Stimulated activated naive CD4-positive, alpha-beta T cell treated with Interleukin-2 at 50 U/mL for 16 hours (primary cell): ENCODE measurements at places on chromosomes 3 and 15.

GRCh38 chr3:109278546-109278945 lies 37.8 kb downstream of the DPPA2 start:
- DNase-seq = no peak

- no peak for DNase-seq
These were observed 2.8 kb downstream of the MAGI1 start for GRCh38 chr3:66035763-66036477.

DNA sequence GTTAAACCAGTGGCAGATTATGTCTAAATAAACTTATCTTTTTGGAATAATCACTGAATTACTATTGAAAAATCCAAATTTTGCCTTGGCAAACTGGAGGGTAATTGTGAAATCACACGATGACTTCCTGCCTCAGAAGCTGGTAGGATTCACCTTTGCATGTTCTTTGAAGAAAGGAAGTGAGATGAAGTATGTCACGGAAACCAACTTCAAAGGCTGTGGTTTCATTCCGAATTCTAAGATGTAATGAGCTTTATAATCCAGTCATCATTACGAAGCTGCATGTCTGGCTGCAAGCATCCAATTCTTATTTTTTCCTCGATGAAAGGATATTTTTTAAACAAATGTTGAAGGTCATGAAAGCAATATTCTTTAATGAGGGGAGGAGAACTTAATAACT lies 15.0 kb upstream of the ZBED2 start:
- DNase-seq = peak; percentile 13

- DNase-seq = no peak
These were observed 239.3 kb upstream of the ZNF717 start for GRCh38 chr3:76024640-76025039.

DNA sequence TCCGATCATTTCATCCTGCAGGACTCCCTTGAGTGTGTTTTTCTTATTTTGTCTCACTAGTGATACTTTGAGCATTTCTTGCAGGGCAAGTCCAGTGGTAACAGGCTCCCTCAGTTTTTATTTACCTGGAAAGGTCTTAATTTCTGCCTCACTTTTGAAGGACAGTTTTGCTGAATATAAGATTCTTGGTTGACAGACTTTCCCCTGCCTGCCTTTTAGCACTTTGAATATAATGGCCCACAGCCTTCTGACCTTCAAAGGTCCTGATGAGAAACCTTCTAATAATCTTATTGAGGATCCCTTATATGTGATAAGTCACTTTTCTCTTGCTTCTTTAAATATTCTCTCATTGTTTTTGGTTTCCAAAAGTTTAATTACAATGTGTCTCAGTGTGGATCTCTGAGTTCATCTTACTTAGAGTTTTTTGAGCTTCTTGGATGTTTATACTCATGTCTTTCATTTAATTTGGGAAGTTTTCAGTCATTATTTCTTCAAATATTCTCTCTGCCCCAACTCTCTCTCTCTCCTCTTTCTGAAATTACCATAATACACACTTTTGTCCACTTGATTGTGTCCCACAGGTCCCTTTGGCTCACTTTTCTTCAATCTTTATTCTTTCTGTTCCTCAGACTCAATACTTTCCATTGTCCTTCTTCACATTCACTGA lies 36.3 kb upstream of the ARIH1 start:
- DNase-seq = no peak

DNA sequence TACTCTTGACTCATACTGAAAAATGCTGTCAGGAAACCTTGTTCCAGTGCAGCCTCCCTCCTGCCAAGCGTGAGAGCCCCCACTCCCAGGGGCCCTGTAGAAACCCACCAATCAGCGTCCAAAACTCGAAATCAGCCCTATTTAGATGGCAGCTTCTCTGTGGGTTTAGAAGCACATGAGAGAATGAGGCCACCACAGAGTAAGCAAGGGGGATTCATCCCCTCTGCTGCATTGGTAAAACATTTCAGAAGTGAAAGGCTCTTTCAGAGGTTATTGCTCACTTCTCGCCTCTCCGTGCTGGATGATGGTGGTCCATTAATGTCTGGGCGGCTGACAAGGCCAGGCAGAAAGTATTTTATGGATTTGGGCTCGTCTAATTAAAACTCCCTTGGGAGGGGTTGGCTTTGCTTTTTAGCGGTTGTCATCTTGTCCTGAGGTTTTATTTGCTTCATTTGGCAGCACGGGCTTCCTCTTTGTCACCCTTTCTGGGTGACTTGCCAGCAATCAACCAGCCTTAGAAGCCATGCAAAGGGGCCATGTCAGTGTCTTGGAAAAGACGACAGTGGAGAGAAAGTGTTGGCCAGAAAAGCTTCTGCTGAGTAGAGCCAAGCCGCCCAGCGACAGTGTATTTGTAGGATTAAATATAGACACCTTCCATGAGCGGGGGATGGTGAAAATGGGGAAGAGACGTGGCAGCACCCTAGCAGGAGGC lies 145.5 kb downstream of the ATP10A start:
- DNase-seq = no peak
